ENCODE measurements at places on chromosomes 11 and 22. TPM values are rescaled to one million over a fixed set of nuclear protein-coding genes. Genes with fewer than 3 reads are reported as not detected.

GRCh38 chr11:74546752-74547151 is 45.6 kb upstream of the POLD3 start:
- no peak for DNase-seq

Gene TST
- 1.5 TPM for polyA plus RNA-seq

DNA sequence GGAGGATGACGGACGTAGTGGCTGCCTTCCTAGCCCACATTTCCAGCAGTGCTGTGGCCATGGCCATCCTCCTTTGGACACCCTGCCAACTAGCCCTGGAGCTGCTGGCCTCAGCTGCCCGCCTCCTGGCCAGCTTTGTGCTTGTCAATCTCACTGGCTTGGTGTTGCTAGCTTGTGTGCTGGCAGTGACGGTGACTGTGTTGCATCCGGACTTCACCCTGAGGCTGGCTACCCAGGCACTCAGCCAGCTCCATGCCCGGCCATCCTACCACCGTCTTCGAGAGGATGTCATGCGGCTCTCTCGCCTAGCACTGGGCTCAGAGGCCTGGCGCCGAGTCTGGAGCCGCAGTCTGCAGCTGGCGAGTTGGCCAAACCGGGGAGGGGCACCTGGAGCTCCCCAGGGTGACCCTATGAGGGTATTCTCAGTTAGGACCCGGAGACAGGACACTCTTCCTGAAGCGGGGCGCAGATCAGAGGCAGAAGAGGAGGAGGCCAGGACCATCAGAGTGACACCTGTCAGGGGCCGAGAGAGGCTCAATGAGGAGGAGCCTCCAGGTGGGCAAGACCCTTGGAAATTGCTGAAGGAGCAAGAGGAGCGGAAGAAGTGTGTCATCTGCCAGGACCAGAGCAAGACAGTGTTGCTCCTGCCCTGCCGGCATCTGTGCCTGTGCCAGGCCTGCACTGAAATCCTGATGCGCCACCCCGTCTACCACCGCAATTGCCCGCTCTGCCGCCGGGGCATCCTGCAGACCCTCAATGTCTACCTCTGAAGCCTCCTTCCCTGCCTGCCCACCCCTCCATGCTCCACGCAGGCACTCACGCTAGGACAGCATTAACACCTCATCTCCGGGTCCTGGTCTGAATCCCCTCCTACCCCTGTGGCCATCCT is 1.6 kb downstream of the RNF26 start:
- DNase-seq: no peak

- no peak for DNase-seq
Measured at GRCh38 chr11:87466223-87466622, 428.5 kb downstream of the TMEM135 start.

DNA sequence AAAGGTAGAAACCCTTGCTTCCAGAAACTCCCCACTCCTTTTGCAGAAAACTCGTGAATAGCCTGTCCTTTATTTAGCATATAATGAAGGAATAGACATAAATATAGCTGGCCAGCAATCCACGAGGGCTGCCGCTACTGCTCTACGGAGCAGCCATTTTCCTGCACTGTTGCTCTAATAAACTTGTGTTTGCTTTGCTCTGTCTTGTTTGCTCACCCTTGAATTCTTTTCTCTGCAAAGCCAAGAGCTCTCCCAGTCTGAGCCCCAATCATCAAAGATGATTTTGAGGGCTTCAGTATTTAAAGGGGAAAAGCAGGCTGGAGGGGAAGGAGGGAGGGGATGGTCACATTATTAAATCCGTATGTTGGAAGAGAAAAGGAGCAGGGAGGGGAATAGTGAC is 16.6 kb upstream of the CHKA start:
- no peak for DNase-seq

DNA sequence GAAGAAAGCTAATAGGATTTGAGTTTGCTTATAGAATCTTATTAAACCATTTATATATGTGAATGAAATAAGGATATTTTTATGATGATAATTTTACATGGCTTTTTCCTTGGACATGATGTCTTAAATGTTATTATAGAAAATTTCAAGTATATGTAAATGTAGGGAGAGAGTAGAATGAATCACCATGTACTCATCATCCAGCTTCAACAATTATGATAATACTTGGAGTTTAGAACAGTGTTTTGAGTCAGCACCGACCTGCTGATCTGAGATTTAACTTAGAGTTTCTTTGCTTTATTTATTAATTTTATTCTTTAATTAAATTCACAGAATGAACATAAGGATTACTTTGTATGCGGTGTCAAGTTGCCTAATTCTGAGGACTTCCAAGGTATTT is 193.5 kb downstream of the UVRAG start:
- no peak for DNase-seq

GRCh38 chr11:10798330-10798928 is 10.3 kb downstream of the EIF4G2 start:
- no peak for DNase-seq

Gene GVQW3
- 2.6 TPM for polyA plus RNA-seq

GRCh38 chr22:46694416-46695170 is 43.5 kb downstream of the CERK start:
- no peak for DNase-seq
